ENCODE measurements at places on chromosomes 1 and 21. TPM values are rescaled to one million over a fixed set of nuclear protein-coding genes. Genes with fewer than 3 reads are reported as not detected.

DCDC2B gene
- 0.17 TPM for total RNA-seq

GRCh38 chr1:202745323-202745888 is 35.2 kb upstream of the SYT2 start:
- DNase-seq = no peak

GRCh38 chr21:46555678-46556077 is 49.2 kb downstream of the S100B start:
- DNase-seq = no peak

GRCh38 chr1:85378534-85378933 is 86.4 kb downstream of the DDAH1 start:
- DNase-seq = no peak

GRCh38 chr1:244207042-244207934 is 156.2 kb downstream of the ZBTB18 start:
- no peak for DNase-seq

DNA sequence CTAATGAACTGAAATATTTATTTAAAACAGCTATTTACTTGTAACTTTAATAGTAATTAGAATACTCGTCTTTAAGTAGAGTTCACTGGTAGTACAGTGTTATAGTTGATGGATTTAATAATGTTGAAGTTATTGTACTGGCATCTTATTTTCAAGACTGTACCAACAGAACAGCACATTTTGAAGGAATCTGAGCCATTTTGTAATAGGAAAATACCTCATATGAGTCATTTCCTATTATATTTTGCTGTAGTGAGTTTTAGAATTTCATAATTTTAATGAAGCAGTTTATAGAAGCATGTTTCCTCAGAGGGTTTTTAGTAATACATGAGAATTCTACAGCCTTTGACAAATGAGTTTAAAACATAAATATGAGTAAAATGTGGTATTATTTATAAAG is 258.3 kb downstream of the OLFM3 start:
- DNase-seq = no peak

GRCh38 chr1:204174958-204175357 is 8.8 kb upstream of the REN start:
- DNase-seq = no peak

GRCh38 chr1:86762336-86762735 is 58.0 kb downstream of the SH3GLB1 start:
- no peak for DNase-seq

DNA sequence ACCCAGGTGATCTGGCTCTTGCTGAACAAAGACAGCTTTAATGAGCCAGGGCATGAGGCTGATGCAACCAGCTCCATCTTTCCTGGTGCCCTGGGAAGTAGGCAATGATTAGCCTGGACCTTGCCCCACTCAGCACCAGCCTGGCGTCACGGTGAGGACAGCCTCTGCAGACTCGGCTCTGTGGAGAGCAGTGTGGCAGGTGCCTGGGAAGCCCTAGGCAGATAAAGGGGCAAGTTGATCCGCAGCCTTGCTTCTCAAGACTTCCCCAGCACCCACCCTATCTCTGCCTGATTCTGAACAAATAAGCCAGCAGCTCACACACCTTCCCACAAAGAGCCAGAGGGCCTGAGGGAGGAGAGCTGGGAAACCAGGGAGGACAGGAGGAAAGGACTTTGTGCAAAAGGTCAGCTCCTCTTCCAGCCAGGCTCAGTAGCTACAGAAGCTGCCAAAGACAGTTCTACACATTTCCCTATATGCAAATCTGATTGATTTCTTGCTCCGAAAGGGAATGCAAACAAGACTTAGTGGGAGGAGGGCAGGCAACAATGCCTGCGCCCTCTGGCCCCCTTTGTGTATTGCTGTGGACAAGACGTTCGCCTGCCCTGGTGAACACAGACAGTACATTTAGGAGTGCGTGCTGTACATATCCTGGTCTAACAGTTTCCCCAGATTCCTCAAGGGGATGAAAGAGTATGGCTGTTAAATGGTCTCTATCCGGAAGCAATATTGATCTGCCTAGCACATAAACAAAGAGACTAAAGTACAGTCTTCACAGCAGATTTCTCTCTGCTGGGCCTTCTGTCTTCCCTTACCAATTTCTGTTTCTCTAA is 63.8 kb downstream of the BCAR3 start:
- no peak for DNase-seq

- DNase-seq = no peak
These were observed 375.1 kb downstream of the NPHP4 start for GRCh38 chr1:5617179-5617520.

C4BPA gene
- total RNA-seq = not detected

- DNase-seq = no peak
These were observed 60.2 kb upstream of the ARHGEF16 start for GRCh38 chr1:3393987-3394920.

GRCh38 chr1:117232531-117232930 is 21.8 kb upstream of the VTCN1 start:
- no peak for DNase-seq

MMEL1 gene
- 3.0 TPM for total RNA-seq

- no peak for DNase-seq
These were observed 2.1 kb downstream of the TXLNA start for GRCh38 chr1:32181563-32181962.

- no peak for DNase-seq
These were observed 21.1 kb downstream of the TTC13 start for GRCh38 chr1:230957580-230957989.

OR2C3 gene
- total RNA-seq = not detected

- no peak for DNase-seq
These were observed 1.1 kb downstream of the NKAIN1 start for GRCh38 chr1:31238612-31238985.

DNA sequence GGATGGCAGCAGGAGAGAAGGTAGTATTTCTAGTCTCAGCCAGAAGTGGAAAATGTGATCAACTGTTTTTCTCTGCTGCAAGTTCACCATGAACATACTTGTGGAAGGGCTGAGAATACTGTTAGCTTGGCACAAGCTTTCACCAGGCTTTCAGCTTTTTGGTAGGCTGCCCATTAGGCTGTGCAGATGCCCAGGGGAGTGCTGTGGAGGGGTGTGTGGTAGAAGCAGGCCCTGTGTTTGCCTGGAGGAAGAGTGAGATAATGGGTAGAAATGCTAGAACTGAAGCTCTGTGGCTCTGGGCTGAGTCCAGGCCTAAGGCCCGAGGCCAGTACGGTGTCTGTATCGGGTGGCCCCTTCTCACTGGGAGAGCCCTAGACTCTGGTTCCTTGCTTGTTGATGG is 9.8 kb downstream of the DNAJC6 start:
- DNase-seq = no peak

ARMH1 gene
- 95.7 TPM for total RNA-seq

- DNase-seq = no peak
These were observed 149.8 kb upstream of the DUSP10 start for GRCh38 chr1:221891708-221892107.

DNA sequence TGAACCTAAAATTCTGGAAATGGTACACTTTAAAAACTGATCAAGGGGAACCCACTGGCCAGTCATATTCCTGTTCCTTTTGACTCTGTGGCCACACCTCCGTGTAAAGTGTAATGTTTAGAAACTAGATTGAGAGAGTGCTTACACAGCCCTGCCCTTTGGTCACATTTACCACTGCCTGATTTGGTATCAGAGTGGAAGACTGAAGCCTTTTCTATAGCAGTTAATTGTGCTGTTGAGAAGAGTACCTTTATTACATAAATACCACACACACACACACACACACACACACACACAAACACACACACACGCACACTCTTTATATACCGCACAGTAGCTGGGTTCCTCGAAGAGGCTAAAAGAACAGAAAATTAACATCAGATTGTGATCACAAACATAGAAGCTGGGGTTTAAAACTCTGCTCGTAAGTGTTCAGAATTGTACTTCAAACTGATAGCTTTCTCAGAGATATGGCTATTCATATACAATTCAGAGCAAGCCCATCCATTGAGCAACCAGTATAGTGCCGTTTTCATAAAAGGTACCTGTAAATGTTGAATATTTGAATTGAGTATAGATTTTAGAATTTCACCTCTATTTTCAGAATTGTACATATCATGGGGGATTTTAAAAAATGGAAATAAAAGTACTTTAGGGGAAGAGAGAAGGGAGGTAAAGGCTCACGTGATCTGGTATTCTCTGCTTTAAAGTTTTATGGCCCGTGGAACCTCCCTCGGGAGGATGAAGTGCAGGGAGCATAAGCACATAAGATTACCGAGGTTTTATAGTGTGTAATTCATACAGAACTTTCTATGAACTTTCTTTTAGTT is 37.5 kb downstream of the CAMTA1 start:
- no peak for DNase-seq

DNA sequence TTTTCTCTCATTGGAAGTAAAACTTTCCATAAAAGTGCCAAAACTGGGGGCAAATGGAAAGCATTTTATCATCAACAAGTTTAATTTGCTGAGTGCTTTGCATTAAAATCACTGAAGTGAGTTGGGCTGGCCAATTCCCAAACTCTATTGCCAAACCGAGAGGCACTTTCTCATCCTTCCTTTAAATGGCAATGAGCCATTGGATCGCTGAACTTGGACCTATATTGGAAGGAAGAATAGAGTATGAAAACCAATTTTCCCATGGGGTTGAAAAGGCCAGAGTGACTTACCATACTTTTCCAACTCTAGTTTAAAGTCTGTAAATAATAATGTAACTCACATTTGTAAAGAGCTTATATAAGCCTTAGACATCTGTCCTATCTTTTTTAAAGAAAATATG is 189.1 kb upstream of the C1orf87 start:
- no peak for DNase-seq

GRCh38 chr1:204419064-204419403 is 7.4 kb upstream of the PPP1R15B start:
- no peak for DNase-seq

- peak; percentile 58 for DNase-seq
These were observed 1.0 kb upstream of the DCAF6 start for GRCh38 chr1:167935216-167936067.

- DNase-seq = no peak
These were observed 38.7 kb upstream of the CNTN2 start for GRCh38 chr1:205004351-205004750.

- no peak for DNase-seq
These were observed 5.9 kb downstream of the OTUD3 start for GRCh38 chr1:19888112-19888511.

GRCh38 chr1:58946390-58946789 is 162.5 kb upstream of the JUN start:
- no peak for DNase-seq

GRCh38 chr1:226602186-226603021 is 53.8 kb downstream of the STUM start:
- DNase-seq = no peak

GRHL3 gene
- not detected for total RNA-seq

Data from activated naive CD8-positive, alpha-beta T cell treated with anti-CD3 and anti-CD28 coated beads, Interleukin-2, amount 10 ng/mL, durations not matched to agents 7 days and 5 days (primary cell).